ENCODE measurements at places on chromosomes 7 and 10.

DNA sequence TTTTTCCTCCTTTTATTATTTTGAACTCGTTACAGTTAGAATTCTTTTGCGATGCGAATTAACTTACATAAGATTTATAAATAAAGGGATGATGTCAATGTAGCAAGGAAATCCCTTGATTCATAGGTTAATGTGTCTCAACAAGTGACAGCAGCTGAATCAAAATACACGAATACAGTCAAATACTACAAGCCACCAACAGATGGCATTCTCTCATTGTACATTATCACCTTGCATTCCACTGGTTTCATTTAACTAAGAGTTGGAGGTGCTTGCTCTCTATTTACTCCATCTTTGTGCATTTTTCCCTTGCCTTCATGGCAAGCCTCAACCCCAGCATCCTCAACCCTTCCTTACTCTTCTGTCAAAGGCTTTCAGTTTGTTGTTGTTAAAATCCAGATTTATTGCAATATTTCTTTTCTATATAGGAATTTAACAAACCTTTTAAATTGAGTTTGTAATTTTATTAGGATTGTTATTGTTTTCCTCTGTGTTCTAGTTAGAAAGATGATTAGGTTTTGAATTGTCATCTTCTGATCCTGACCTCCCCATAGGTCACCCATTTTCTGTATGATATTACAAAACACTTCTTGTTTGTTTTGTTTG lies 78.3 kb downstream of the SLC25A40 start:
- DNase-seq, result peak; percentile 36

GRCh38 chr10:15821046-15821683 lies 39.1 kb downstream of the MINDY3 start:
- DNase-seq, result no peak

DNA sequence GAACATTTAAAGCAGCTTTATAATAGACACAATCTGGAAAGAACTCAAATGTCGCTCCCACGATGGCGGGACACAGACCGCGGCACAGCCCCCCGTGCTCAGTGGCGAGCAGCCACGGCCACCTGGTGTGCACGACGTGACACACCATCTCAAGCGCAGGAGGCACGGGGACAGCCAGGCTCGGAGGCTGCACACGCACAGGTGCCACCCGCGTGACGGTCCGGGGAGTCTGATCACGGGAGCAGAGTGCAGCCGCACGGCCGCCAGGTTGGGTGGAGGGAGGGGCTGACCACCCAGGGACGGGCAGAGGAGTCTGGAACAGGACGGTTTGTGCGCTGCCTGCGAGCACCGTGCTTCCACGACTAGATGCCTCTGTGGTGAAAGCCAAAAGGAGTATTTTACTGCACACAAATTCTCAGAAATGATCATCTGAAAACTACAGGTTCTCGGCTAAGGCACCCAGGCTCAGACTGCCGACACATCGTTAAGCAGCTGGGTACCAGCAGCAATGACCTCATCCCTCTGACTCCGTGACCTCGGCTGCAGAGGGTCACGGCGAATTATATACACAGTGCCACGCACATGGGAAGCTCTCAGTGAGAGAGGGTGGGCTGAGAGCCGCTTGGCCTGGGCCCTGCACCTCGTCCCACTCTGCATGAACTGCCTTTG lies 7.5 kb upstream of the GPER1 start:
- no peak for DNase-seq

GRCh38 chr10:118835682-118836326 lies 81.0 kb upstream of the CACUL1 start:
- DNase-seq, result no peak

DNA sequence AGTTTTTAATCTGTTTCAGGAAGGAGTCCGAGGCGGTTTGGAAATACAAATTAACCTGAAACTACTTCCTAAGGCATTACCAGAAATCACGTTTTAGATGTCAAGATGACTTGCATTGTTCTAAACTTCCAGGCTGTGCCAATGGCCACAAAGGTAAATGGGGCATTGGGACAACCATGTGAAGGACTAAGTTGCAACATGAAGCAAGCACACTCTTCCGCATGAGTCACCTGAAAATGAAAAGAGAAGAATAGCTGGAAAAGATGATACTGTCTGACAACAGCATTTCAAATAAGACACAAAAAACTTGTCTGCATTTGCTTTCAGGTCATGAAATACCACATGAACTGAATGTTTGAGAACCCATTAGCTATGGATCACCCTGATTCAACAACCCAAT lies 262.1 kb downstream of the AHR start:
- no peak for DNase-seq

DNA sequence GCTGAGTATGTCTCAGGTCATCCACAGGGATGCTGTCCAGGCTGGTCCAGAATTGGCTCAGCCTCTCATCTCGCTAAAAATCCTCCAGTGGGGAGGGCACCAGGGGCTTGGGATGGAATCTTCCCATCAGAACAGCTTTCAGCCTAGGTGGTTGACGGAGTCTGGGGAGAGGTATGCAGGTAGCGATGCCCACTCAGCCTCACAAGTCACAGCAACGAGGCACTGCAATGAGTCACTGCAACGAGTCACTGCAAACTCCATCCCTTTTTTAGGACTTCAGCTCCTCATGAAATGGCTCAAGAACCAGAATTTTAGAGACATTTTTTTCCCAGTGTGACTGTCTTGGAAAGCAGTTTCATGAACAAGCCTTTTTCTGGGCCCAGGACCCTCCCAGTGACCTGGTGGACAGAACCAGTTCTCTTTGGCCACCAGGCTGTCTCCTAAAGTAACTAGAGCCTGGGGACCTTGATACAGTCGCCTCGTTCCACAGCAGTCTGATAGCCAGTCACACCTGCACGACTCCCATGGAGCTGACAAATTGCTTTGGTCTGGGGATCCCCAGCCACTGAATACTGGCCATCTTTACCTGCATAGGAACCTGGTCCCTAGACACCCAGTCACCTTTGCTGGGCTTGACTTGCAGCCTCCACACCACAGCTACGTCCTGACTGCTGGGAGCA lies 41.3 kb upstream of the PPP2R2D start:
- DNase-seq, result no peak

DNA sequence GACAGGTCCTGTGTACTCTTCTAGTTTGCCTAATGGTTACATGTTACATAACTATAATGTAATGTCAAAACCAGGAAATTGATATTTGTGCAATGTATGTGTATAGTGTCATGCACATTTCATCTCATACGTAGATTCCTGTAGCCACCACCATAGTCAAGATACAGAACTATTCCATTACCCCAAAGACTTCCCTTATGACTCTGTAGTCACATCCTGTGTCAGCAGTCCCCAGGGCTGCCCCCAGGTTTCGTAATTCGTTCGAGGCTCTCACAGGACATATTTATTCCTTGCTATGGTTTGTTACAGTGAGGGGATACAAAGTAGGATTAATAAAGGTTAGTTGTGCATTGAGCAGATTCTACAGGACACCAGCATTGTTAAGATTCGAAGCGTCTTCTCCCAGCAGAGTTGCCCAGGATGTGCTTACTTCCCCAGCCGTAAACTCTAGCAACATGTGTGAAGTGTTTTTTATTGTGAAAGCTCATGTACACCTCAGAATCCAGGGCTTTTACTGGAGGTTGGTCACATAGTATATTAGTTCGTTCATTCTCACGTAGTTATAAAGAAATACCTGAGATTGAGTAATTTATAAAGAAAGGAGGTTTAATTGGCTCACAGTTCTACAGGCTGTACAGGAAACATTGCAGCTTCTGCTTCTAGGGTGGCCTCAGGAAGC lies 18.6 kb downstream of the RABGEF1 start:
- DNase-seq, result peak; percentile 73

DNA sequence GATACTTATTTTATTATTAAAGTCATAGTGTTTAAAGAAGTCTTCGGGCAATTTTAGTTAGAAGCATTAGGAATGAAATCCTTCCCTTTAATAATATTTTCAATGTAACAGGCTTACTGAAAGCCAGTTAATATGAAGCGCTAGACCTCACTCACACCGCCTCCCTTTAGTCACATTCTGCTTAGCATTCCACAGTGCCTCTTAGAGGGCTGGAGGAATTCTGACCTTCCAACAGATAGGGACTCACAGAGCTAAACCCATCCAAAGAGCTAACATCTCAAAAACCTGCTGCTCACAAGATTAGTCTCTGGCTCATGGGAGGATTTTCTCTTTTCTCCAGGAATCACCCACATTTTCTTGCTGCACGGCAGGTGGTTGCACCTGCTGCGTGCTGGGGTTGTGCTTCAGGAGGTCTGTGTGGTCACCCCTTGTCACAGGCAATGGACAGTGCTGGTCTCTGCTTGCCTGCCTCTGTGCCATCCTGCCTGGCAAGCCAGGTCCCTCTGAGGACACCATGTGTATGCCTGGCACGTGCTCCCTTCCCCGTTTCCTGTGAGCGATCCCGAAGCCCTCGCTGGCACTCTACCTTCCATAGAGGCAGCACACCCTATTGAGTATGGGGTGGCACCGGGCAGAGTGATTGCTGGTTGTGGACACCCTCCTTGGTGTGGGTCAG lies 91.8 kb downstream of the KLF6 start:
- no peak for DNase-seq

- peak; percentile 81 for DNase-seq
Measured at GRCh38 chr10:72563327-72563932, 62.4 kb downstream of the MICU1 start.

DNA sequence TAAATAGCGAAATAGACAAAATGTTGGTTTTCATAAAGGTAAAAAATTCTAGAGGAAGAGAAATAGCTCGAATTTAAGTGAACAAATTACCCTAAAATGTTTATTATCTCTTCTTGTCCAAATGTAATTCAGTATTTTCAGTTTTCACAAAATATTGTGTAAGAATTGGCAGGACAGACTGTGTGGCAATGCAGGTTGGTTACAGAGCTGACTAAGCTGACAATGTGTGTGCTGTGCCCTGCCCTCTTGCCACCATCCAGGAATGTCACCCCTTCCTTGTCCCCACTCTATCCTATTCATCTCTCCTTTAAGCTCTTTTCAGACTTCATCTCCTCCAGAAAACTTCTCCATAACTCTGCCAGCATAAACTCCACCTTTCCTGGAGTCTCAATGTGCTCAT lies 46.1 kb downstream of the COL28A1 start:
- DNase-seq, result no peak

GRCh38 chr7:36112969-36113368 lies 40.1 kb upstream of the EEPD1 start:
- no peak for DNase-seq

DNA sequence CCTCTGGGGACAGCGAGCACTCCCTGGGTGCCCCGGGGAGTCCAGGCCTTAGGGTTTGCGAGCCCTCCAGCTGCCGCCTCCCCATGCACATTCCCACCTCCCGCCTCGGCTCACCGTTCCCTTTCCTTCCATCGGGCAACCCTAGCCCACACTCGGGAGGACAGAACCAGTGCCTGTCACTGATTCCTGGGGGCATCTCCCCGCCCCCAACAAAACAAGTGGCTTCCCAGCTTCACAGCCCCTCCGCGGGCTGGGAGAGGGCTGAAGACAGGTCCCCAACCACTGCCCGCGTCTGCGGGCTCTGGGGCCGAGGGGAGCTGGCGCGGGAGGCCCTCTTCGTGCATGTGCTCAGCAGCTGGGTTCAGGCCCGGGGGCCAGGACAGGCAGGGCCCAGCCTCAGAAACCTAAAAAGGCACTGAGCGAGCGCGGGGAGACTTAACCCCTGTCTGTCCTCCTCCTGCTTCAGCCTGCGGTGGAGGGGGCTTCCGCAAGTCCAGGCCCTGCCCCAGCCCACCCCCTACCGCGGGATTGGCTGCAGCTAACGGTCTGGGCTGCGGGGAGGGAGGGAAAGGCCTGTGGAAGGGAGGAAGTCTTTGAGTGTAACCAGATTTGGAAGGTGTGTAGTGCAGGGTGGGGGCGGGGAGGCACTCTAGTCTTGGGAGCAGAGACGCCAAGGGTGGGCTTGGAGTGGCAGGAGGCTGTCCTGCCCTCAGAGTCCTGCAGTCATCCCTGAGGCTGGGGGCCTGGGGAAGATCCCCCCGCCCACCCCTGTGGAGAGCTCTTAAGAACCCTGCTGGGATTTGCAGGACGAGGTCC lies 1.2 kb downstream of the FLNC start:
- no peak for DNase-seq

- no peak for DNase-seq
Measured at GRCh38 chr7:30240106-30240800, 44.1 kb upstream of the ZNRF2 start.

- DNase-seq, result no peak
Measured at GRCh38 chr10:75228834-75229233, 6.9 kb downstream of the COMTD1 start.

- DNase-seq, result no peak
Measured at GRCh38 chr7:100866729-100867039, 503 bp upstream of the TRIP6 start.

DNA sequence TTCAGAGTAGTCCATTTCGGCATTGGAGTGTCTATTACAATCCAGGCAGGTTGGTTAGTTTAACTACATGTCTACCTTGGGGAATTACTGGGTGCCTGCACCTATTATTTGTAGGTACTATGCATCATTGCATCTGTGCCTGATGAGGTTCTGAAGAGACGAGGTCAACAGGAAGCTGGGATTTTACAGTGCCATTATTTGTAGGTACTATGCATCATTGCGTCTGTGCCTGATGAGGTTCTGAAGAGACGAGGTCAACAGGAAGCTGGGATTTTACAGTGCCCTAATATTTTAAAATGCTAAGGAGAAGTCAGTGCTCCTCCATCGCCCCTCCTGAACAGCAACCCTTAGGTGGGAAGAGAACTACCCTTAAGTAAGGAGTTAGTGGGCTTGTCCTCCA lies 41.7 kb downstream of the NPY start:
- DNase-seq, result no peak

DNA sequence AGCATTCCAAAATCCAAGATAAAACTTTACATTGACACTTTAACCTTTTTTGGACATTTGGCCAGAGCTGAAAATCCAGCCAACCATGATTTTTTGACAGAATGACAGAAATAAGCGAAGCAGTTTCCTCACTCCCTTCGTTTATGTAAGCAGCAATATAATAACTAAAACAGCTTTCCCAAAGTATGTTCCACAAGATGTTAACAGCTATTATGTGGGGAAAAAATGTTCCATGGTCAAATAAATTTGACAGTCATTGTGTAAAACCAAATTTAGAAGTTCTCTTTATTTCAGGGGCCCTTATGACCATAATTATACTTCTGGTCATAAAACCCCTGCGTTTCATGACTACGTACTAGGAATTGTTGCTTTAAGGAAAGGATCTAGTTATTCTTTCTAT lies 416.5 kb downstream of the MAGI2 start:
- DNase-seq, result no peak

GRCh38 chr10:123538401-123539320 lies 127.5 kb upstream of the GPR26 start:
- no peak for DNase-seq

DNA sequence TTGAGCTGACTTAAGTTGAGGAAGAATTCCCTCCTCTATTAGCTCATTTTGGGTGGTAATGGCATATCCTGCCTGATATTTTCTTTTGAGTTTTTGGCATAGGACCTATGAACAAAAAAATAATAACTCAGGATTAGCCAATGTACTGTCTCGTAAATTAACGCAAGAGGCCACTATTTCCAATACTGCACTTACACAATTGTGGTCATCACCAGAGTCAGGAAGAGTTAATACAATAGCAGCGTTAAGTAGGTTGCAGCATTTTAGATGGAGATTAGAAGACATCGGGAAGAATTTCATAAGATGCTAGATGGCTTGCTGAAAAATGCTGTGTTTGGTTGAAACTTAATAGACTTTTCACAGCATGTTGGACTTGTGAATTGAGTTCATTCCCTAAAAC lies 36.4 kb downstream of the ANTXRL start:
- DNase-seq, result no peak

- DNase-seq, result no peak
Measured at GRCh38 chr10:69425511-69426298, 9.0 kb upstream of the TACR2 start.
